Activated CD4-positive, alpha-beta T cell treated with anti-CD3 and anti-CD28 coated beads, Interleukin-2, amount 50 U/mL, for 48 hours (primary cell): ENCODE measurements at places on chromosomes 16 and 17.

GRCh38 chr16:9556949-9557665, 465.7 kb downstream of the HAPSTR1 start:
- DNase-seq = no peak

GRCh38 chr17:46876353-46876887, 25.0 kb downstream of the WNT9B start:
- peak; percentile 5 for DNase-seq

- DNase-seq = no peak
Measured at GRCh38 chr16:4935241-4935855, 1.6 kb downstream of the PPL start.

DNA sequence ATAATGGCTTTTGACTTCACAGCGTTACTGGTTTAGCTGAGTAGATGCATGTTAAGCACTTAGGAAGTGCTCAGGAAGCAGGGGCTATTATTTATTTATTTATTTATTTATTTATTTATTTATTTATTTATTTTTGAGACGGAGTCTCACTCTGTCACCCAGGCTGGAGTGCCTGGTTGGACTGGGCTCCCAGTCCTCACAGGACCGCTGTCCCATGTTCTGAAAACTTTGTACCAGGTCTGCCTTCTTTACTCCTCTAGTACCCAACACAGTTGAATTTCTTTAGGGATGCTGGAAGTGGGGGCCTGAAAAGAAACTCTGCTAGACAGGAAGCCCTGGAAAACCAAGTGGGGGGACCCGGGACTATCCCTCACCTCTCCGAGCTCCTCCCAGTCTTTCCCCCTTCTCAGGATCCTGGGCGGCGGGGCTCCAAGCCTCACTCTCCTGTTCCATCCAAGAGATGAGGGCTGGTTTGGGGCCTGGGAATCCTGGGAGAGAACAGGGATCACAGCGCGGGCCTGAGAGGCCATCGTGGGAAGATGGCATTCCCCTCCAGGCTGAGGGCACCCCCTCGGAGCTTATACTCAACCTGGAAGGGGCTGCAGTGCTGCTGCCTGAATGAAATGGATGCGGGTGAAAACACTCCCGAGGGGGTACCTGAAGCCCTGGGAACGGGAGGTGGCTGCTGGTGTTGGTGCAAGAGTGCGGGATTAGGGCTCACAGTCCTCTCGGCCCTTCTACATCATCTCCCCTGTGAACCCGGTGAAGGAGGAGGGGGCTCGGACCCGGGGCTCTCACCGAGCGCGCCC, 674 bp downstream of the ZNF688 start:
- peak; percentile 33 for DNase-seq

DNA sequence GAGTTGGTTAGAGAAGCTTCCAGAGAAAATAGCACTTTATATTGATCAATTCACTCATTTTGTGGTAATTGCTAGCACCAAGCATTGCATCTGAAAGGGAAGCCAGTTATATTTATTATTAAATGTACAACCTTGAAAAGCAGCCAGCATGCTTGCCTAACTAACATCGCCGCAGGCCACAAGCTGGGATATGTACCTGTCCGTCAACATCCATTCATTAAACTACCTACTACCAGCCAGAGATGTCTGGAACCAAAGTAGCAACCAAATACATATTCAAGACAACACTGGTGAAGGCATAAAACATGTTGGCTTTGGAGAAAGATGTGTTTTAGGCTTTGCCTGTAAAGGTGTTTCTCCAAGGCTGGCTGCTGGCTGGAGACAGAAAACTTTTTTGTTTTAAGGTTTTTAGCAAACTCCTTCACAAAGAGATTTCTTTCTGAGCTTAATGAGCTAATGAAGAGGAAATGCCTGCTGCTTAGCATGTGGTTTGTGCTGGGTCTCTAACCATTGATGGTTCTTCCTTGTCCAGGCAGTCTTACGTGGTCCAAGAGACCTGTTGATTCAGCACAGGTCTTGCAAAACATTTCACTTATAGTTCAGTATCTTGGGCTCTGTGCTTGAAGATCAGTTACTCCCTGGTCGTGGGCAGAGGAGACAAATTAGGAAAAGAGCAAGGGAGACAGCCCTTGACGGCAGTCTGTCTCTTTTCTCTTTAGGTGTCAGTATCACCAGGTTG, 3.1 kb downstream of the ITPRIPL2 start:
- DNase-seq = no peak

DNA sequence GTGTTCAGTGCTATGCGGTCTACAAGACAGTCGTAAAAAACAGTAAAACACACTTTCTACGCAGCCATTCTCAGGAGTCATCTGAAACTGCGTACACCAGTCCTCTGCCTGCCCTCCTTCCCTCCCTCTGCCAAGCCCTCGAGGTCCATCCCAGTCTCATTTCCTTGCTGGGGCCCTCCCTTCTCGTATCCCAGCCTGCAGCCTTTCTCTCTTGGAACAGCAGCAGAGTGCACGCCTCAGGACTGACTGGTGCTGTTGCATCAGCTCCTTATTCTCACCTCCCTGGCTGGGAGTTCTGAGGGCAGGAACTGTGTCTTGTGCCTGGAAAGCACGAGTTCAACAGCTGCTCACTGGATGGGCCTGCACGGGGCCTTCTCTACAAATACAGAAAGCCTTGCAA, 12.5 kb downstream of the FAHD1 start:
- no peak for DNase-seq

GRCh38 chr17:34765291-34765690, 185.9 kb downstream of the TMEM132E start:
- no peak for DNase-seq

DNA sequence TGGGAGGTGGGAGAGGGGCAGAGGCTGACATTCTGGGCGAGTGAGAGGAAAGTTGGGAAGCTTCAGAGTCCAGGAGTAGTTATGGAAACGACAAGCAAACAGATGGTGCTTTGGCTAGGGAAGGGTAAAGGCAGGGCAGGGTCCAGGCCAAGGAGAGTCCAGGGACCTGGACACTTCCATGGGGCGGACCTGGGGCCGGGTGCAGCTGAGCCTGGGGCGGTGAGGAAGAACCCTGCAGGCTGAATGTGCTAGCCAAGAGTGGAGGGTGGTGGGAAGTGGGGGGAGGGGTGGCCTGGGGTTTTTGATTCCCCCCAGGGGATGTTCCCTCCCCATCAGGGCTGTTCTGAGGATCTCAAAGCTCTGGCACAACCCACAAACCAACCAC, 2.6 kb downstream of the PPP1R9B start:
- no peak for DNase-seq

- DNase-seq = no peak
Measured at GRCh38 chr17:11944587-11944986, 52.7 kb downstream of the ZNF18 start.

DNA sequence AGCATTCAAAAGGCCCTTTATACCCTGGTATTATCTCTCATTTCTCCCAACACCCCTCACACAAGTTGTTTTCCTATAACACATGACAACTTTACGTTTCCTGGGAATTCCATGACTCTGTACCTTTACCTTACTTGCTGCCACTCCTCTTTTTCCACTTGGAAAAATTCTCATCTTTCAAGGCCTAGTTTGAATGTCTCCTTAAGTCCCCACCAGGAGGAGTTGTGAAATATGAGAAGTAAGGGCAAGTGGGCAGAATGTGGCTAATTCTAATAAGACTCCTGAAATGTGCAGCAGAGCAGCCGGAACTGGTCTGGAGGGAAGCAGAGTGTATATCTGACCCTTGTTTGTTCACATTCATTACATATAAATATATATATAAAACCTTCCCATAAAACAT, 39.7 kb downstream of the BRCA1 start:
- no peak for DNase-seq

DNA sequence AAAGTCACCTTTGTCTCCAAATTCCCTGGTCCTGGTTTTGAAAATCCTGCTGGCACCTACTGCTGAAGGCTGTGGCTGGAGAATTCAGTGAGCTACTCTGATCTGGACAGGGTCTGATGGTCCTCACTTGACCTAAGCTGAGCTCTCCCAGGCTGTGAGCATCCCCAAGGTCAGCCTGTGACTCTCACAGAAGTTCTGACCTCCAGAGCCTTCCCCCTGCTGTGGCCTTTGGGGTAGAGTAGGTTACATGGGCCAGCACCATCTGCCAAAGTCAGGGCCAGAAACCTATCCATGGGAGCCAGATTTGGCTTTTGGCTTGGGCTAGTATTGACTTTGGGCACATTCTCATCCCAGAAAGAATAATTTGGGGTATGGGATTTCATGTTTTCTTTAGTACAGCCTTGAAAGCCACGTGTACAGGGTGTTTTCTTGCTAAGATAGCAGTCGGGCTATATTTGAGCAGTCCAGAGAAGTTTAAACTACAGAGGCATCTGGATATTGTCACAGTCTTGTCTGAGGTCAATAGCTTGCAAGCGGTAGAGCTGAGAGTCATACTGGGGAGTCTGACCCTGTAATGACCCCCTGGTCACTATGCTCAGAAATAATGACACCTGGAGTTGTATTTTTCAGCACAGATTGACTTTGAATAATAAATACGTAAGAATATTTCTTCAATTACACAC, 6.2 kb upstream of the AGRP start:
- no peak for DNase-seq

- no peak for DNase-seq
Measured at GRCh38 chr17:60933739-60934138, 256.1 kb downstream of the BCAS3 start.
